ENCODE measurements at places on chromosomes 11 and 22.

DNA sequence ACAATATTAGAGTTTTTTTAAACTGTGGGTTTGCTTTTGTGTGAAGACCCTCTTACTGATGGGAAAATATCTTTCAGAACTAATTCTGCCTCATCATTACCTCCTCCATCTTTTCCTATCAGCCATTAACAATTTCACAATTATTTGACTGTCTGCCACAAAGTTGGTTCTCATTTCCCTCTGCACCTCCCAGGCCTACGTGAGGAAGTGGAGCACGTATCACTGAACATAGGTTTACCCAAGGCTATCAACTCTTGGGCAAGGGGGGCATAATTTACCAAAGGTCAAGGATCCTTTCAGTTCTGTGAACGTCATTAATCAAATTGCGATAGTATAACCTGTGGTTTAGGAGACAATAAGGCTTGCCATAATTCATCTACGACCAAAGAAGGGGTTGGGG, 60.0 kb downstream of the LIF start:
- no peak for DNase-seq

GRCh38 chr22:20000246-20001081, 16.2 kb downstream of the ARVCF start:
- DNase-seq: no peak

- DNase-seq: peak; percentile 86
These were observed 74.5 kb upstream of the PICALM start for GRCh38 chr11:86143087-86144030.

DNA sequence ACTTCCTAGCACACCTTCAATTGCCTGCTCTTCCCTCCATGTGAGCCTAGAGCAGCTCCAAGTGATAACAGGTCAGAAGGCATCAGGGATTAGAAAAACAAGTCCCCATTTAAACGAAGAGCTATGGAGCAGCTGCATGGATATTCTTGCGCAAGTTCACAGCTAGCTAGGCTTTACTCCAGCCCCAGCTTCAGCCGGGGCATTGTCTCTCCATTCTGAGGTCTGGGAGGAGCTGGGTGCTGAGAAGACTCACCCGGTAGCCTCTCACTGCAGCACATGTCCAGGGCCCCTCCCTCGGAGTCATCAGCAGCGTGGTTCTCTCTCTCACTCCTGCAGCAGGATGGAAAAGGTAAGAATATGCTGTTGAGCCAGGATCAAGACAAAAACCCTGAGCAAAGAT, 26.0 kb downstream of the PTPN5 start:
- DNase-seq: no peak

- no peak for DNase-seq
These were observed 2.6 kb upstream of the CHKB start for GRCh38 chr22:50585238-50585637.

GRCh38 chr11:468493-468892, 18.4 kb downstream of the PTDSS2 start:
- DNase-seq: no peak

GRCh38 chr11:96318850-96319249, 24.1 kb downstream of the MAML2 start:
- no peak for DNase-seq

DNA sequence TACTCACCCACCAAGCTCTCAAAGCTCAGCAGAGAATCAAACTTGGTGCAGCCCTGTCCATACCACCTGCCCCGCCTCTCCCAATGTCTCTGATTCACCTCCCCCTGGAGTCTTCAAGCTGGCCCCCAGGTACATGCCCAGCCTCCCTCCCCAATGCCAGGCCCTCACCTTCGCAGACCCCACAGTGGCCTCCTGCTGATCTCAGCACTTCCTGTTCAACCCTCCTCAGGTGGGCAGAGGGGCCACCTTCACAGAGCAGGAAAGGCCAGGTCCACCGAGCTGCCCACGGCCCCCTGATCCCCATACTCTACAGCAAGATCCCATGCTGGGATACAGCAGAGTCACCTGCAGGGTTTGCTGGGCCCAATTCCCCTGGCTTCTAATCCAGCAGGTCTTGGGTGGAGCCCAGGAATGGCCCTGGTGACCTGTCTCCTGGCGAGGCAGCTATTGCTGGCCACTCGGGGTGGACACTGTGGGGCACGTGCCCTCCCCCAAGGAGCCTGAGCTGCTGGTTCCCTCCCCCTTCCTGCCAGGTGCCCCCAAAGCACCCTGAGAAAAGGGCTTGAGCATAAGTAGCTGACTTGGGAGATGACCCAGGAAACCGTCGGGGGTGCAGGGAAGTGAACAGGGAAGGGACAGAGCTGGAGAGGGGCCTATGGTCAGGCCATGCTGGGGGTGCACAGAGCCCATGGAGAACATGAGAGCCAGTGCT, 150.7 kb downstream of the BRD1 start:
- no peak for DNase-seq

GRCh38 chr11:71927820-71928736, at the start of gene XNDC1N:
Gene XNDC1N (minus strand): TSS chr11:71928594. CDS start chr11:71923353, 5,241 bp downstream.
- DNase-seq: peak; percentile 91

Measured in hematopoietic multipotent progenitor cell (in vitro differentiated cells).